NCI-H146 (cell line): ENCODE measurements at places on chromosomes 3 and 15.

GRCh38 chr15:61380270-61380669 lies 151.2 kb upstream of the RORA start:
- no peak for DNase-seq

DNA sequence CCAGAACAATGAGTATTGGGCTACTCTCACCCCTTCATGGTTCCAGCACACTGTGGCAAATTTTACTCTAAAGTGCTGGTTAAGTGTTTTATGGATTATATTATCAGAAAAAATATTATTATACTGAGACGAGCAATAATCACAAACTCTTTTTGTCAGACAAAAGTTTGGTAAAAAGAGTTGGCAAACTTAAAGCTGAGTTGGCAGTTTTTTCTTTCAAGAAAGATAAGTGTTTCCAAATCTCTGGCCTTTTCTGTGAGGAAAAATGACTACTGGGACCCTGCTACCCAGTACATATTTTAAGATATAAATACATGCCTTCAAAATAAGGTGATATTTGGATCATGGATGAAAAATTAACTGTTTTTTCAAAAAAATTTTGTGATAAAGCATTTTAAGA lies 471.5 kb upstream of the IL12A start:
- no peak for DNase-seq

DNA sequence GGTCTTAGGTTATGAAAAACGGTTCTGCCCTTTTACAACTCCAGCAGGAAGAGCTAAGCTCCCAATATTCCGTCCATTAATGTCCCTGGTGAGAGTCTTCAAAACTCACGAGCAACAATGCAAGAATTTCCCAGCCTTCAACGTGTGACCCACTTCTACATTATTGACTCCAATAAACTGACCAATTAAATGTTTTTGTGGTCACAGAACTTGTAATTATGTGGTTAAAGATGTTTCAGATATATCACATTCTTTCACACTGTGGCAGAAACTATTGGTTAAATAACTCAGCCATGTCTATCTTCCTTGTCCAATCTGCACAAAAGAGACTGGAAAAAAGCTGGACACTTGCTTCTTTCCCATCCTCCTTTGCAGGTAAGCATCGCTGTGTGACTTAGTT lies 286.6 kb upstream of the ADAMTS9 start:
- no peak for DNase-seq

DNA sequence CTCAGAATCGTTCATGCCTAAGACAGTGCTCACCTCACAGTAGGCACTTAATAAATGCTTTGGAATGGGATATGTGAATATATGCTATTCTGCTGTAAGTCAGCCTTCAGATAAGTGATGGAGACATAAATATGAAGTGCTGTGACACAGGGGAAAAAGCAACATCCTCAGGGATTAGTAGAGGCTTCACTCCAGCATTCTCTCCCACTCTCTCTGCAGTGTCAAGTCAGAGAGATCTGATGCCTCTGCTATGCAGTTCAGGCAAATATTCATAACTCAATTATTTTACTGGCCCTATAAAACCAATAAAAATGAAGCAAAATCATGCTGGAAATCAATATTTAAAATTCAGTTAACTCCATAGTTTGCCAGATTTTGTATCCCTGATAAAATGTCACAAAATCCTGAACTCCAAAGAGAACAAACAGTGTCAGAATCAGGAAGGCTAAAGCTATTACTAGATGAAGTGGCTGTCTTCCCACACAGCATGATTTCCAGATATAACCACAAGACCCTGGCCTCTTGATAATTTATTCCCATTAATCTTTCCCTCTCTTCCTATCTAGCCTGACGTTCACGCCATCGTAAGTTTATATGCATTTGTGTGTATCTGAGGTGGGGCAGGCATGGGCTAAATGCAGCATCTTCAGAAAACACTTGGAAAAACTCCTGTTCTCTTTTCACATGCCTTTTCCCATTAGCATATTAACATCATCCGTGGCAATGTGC lies 278.9 kb upstream of the ATP11B start:
- DNase-seq = peak; percentile 37

DNA sequence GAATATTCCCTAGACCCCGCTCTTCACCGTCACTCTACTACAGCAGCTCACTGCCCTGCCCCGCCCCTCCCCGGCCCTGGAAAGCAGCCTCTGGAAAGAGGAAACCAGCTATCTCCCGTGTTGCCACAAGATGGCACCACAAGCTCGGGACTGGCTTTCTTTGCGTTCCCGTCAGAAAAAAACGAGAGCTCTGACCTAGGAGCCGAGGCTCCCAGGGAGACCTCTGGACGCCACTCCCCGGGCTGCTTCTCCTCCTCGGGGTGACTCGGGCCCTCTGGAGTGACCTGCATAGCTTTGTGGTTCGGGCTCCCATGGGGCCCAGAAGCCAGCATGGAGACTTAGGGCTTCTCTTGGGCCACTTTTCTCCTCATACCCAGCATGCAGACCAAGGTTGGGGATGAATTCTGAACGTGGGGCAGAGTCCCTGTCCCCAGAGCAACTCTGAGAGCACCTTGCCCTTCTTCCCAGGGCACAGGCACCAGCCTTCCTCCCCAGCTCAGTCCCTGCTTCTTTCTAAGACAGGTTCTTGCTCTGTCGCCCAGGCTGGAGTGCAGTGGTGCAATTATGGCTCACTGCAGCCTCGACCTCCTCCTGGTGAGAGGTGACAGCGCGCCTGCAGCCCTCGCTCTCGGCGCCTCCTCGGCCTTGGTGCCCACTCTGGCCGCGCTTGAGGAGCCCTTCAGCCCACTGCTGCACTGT lies 19.0 kb downstream of the STOML1 start:
- DNase-seq = peak; percentile 78

DNA sequence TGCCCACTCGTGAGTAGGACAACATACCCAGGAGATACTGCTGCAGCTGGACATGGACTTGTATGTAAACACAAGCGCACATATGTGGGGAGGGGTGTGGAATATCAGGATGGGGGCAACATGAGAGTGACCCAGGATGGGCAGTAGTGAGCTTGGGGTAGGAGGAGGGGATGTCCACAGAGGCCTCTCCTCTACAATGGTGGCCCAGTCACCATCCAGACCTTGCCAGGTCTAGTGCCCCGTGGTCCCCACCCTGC lies 266 bp upstream of the ZBTB47 start:
- DNase-seq = no peak

DNA sequence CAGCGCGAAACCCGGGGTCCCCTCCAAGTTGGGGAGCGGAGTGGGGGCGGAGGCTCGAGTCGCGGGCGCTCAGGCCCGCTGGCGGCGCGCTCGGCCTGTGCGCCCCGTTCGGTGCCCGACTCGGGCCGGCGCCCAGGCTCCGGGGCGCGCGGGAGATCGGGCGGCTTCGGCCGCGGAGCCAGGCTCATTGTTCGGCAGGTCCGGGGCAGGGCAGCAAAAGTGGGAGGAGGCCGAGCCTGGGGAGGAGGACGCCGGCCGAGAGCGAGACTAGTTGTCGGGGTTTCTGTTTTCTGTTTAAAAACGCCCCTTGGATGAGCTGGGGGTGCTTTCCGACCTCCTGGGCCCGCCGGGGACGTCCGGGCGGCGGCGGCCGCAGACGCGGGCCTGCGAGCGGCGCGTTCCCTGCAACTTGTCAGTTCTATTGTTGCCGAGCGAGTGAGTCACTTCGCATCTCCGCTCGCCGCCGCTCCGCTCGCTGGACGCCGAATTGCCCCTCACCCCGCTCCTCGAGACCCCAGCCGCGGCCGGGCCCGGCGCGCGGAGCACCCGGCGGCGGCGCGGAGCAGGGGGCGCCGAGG lies 676 bp downstream of the TCF12 start:
- DNase-seq = peak; percentile 61

GRCh38 chr3:71681224-71681668 lies 44.0 kb downstream of the EIF4E3 start:
- no peak for DNase-seq

- DNase-seq = no peak
Measured at GRCh38 chr3:23488618-23489017, 285.5 kb downstream of the UBE2E2 start.

GRCh38 chr15:33581032-33581431 lies 270.3 kb downstream of the RYR3 start:
- DNase-seq = no peak

- DNase-seq = no peak
Measured at GRCh38 chr15:61115241-61115640, 113.9 kb downstream of the RORA start.

GRCh38 chr3:149608987-149609386 lies 48.8 kb downstream of the WWTR1 start:
- no peak for DNase-seq

DNA sequence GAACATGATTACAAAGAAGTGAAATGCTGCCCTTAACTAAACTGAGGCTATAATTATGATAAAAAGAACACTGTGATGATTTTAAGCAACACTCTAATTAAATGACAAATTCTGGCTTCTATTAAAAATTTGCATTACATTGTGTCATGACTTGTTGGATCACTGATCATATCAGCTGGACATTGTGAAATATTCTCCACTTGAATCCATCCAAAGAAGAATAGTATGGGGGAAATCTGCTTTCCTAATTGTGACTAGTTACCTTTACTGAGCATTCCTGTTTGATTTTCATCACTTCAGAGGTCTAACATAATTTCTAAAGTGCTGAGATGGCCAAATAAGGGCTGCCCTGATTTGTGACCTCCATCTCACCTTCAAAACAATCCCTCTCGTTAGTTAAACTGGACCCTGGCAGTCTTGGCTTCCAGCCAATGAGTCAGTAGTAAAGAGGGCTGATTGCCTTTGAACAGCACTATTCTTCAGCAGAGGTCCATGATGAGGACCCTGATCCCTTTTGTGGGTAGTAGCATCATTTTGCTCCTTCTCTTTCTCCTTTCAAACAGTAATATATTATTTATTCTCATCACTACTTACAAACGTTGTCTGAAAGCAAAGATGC lies 53.5 kb upstream of the LEKR1 start:
- DNase-seq = peak; percentile 40

GRCh38 chr3:18252578-18252977 lies 172.6 kb downstream of the SATB1 start:
- DNase-seq = no peak

DNA sequence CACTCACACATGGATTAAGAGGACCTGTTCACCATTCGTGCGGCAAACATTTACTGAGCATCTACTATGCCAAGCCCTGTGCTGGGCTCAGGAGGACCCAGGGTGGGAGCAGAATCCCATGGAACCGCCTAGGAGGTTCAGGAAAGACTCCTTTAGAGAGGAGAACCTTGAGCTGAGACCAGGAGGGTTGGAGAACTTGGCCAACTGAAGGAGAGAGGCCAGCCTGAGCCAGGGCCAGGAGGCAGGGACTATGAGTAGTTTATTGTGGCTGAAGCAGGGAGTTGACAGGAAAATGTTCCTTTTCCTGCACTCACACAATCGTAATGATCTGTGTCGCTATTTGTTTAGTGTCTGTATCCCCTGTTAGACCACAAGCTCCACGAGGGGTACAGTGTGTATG lies 71.3 kb downstream of the SLC30A4 start:
- no peak for DNase-seq

DNA sequence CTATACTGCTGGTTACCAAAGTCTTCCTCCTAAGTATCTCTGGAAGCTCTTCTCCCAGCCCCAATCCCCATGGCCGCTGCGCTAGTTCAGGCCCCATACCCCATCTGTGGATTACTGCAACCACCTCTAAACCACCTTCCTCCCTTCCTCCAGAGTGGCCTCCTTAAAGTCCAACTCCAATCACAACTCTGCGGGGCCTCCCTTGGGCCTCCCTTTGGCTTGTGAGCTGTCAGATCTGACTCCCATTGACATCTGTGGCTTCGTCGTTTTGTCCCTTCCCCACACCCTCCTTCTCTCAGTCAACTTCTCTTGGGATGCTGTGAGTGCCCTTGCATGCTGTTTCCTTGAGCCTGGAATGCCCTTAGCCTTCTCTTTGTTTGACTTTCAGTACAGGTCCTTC lies 9.3 kb upstream of the HRH1 start:
- no peak for DNase-seq

GRCh38 chr15:65695081-65695480 lies 73.3 kb downstream of the SLC24A1 start:
- DNase-seq = no peak

GRCh38 chr3:30704931-30705890 lies 98.8 kb downstream of the TGFBR2 start:
- no peak for DNase-seq
